ENCODE measurements at places on chromosomes 11 and 22.

DNA sequence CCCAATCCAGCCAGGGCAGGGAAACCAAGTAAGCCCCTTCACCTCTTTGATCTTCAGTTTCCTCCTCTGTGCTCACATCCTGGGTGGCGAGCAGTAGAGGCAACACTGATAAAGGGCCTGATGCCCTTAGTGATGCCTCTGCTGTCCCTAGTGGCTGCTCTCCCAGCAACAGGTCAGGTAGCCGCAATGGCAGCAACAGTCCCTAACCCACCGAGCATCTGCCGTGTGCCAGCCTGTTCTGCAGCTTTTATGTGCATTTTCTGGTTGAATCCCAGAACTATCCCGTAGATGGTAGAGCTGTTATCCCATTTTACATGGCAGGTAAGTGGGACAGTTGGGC lies 5.2 kb downstream of the SCYL1 start:
- DNase-seq: no peak

DNA sequence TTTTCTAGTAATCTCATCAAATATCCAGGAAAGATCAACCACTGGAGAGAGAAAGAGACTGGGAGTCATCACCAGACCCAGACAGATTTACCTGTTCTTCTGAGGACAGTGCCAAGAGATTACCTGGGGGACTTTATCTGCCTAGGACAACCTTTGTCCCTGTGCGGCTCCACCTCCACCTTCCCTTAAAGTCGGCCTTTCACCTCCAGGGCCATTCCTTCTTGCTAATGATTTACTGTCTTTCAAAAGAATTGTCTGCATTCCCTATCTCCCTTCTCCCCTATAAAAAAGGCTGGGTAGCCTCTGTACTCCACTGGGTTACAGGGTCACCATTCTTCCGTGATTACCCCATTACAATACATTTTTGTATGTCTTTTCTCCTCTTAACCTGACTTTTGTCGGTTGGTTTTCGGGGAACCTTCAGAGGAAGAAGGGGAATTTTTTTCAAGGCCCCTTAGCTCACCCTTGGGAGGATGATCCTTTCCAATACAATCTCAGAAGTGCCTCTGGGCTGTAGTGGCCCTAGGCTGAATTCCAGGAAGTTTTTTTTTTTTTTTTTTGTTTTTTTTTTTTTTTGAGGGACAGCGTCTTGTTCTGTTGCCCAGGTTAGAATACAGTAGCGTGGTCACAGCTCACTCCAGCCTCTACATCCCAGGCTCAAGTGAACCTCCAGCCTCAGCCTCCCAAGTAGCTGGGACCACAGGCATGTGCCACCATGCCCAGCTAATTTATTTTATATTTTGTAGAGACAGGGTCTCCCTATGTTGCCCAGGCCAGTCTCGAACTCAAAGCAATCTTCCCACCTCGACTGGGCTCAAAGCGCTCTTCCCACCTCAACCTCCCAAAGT lies 1.5 kb upstream of the HMOX1 start:
- no peak for DNase-seq

DNA sequence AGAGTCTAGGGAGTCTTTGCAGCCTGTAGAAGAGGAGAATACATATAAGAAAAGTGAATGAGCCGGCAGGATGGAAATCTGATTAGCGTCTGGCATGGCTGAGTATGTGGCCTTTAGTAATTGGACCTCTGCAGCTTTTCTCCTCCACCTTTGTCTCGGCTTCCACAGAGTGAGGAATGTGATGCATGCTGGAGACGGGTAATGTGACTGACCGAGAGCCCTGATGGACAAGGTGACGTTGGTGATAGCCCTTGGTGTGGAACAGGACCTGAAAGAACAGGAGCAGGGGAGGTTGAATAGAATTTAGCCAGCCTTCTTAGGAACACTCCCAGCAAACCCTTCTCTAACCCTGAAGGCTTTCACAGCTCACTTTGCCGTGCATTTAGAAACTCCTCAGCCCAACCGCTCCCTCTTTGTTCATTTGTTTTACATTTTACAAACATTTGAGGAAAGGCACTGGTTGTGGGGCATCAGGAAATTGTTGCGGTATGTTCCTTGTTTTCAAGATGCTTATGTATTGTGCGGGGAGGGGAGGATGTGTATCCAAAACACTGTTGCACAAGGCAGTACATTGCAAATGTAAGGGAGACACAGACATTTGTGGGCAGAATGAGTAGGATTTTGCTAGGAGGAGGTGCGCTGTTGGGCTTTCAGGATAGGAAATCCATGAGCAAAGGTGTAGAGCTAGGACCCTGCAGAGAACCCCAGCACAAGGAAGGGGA lies 6.9 kb downstream of the GTPBP1 start:
- no peak for DNase-seq

DNA sequence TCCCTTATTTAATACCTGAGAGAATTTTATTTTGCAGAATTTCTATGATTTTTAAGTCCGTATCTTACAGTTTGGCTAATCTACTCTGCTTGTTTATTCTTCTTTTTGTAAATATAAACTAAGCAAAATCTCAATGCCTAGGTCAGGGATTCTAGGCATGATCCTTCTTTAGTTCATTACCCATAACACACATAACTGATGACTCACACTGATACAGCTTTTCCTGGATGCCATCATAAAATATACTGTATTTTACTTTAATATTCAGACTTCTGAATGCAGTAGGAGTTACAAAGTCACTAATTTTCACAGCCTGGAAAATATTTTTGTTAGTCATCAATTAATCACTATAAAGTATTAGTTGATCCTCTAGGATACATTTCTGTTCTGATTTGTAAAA lies 898.2 kb upstream of the RAG2 start:
- no peak for DNase-seq

GRCh38 chr11:111736181-111736590 lies 30.0 kb downstream of the PPP2R1B start:
- DNase-seq: no peak

DNA sequence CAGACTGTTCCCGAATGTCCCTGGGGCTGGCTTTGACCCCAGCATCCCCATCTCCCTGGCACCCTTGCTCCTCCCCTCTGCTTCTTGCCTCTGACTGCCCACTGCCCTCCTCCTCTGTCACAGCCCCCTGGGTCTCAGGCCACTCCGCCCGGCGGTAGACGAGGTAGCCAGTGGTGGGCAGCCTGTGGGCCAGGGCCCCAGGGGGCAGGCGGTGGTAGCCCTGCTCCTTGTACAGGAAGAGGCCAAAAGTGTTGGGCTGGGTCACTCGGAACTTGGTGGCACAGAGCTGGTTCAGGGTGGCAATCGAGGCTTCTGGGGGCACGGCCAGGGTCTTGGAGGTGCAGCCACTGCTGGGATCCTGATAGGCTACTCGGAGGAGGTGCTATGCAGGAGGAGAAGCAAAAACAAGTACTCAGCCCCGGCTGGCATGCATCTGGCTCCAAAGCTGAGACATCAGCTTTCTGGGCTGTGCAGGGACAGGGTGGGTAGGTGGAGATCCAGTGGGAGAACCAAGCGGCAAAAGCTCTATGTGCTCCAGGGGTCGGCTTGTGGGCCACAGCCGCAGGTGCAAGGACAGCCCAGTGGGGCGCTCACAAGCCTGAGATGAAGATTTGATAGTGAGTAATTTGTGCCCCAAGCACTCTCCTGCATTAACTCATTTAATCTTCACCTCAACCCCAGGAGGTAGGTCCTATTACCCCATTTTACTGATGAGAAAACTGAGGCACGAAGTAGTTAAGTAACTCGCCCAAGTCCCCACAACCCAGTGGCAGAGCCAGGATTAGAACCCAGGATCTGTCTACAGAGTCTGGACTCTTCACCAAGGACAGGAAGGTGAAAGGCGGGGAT lies 3.6 kb downstream of the RIN1 start:
- DNase-seq: no peak

DNA sequence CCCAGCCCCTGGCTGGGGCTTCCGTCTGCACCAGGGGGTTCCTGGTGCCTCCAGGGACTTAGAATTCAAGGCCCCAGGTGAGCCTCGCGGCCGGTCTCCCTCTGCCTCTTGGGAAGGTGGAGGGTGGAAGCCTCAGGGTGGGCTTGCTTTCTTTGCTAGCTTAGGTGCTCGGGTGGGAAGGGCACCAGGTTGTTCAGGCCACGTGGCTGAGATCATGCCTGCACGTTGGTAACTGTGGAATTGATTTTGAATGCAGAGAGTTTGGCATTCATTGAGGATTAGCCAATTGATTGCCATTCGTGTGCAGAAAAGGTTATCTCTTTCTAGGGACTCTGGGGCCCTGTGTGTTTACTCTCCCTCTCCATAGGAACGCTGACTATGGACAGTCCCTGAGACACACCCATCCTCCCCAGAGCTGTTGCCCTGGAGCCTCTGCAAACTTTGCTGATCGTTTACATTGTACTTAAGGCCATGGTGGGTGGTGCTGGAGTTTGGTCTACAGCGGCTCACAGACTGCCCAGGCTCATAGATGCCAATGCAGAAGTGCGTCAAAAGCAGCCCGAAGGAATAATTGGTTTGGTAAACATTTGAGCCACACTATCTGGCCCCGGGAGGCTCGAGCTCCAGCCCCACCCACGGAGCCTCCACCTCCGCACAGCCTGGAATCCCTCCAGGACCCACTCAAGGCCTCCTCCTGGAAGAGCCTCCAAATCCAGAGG lies 1457.7 kb downstream of the BRD1 start:
- no peak for DNase-seq

- no peak for DNase-seq
Measured at GRCh38 chr11:126135235-126136176, 72.8 kb upstream of the CDON start.

DNA sequence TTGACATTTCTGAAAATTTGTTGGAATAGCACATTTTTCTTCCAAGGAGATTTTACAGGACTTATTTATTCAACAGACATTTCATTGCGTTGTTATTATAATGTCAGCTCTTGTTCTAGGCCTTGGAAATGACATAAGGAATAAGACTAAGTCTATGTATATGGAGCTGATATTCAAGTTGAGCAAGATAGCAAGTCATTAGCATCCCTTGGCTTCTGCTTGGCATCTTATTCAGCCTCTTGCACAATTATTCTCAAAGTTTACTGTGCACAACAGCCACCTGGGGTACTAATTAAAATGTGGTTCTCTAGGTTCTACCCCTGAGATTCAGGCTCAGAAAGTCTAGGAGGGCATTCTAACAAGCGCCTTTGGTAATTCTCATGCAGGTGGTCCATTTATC lies 304.8 kb upstream of the DDI1 start:
- DNase-seq: no peak

- no peak for DNase-seq
Measured at GRCh38 chr11:122405547-122406341, 249.8 kb upstream of the UBASH3B start.

DNA sequence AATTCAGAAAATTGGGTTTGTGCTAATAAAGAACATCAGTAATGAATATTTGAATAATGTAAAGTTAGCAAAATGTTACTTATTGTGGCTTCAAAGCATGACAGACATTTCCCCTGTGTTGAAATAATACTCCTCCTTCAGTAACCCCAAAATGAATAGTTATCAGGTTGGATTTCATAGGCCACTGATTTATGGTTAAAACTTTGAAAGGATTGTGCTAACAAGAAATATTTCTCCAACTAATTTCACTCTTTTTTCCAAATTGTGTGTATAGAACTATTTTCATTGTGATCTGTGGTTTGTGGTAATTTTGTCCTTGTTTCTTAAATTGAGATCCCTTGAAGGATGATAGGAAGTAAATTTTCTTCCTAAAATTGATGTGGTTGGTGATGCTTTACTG lies 7.9 kb downstream of the DDX10 start:
- DNase-seq: no peak

DNA sequence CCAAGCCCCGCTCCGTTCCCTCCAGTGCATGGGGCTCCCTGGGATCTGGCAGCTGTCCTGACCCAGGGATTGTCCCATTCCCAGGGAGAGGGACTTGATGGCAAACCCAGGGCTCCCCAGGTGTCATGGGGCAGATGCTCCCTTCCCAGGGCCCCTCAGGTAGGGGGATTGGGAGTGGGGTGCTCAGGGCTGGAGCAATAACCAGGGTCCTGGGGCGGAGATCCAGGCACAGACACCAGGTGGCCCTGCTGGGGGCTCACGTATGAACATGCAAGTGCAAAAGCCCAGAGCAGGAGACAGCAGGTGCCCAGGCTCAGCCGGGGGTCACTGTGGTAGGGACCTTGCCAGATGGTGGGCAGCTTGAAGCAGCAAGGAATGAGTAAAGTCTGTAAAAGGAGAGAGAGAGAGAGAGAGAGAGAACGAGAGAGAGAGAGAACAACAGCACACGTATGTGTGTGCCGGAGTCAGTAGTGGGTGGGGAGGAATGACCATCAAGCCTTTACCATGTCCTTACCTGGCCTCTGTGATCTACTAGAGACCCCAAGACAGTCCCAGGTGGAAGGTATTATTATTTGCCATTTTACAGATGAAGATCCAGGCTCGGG lies 19.3 kb upstream of the MPPED1 start:
- DNase-seq: no peak

DNA sequence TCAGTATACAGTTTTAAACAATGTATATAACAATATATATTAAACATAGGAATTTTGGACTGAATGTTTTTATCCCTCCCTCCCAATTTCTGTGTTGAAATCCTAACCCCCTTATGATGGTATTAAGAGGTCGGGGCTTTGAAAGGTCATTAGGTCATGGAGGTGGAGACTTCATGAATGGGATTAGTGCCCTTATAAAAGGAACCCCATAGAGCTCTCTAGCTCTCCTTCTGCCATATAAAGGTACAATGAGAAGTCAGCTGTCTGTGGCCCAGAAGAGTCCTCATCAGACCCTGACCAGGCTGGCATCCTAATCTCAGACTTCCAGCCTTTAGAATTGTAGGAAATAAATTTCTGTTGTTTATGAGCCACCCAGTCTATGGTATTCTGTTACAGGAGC lies 6.5 kb downstream of the NNMT start:
- no peak for DNase-seq

DNA sequence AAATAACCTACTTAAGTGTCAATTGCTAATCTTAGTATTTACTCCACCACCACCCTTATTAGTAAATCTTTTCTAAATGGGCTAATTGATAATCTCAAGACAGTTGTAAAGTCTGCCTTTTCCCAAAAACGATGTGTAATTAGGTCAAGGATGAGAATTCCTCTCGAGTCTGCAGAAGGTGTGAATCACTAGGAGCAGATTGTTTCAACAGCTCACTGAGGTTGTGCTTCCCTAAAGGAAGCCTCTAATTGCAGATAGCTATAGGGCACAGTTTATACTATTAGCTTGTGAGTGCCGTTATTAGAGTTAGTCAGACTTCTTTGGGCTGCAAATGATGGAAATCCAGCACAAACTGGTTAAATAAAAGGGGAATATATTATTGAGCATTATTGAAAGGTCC lies 84.9 kb downstream of the C11orf91 start:
- DNase-seq: no peak

DNA sequence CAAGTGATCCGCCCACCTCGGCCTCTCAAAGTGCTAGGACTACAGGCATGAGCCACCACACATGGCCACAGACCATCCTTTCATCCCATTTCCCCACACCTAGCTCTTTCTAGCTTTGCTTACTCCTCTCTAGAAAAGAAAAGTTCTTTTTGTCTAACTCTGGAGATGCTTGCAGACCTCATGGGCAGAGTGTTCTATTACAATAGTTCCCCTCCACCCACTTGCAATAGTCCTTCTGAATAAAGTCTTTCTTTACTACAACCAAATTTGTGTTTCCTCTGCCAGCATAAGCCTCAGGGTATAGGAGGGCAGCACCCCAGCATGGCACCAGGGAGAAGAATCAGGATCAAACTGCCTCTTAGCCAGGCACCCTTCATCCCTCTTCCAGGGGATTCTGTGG lies 18.8 kb upstream of the RTL6 start:
- DNase-seq: no peak

Measured in activated T-cell treated with anti-CD3 and anti-CD28 coated beads, Interleukin-2, amount 50 U/mL, for 1 hour (primary cell).